COR-L47 (cell line): ENCODE measurements at places on chromosomes 3 and 15.

GRCh38 chr15:48592221-48592731 is 53.2 kb downstream of the FBN1 start:
- no peak for DNase-seq

DNA sequence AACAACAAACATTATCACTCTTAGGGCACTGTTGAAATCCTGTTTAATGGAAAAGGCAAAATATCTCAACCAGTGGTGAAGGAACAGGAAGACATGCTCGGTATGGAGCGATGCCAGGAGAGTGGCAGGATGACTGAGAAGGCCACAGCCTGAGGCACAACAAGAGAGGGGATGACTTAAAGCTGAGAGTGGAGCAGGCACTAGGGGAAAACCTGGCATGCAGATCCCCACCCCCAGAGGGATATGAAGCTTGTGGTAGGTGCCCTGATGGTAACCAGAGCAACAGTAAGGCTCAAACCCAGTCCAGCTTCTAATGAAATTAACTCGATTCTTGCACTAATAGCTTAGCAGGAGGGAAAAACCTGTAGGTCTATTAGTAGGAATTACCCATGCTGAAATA is 40.4 kb downstream of the LYSMD4 start:
- no peak for DNase-seq

GRCh38 chr3:50246517-50246954 is 10.5 kb downstream of the GNAI2 start:
- no peak for DNase-seq

GRCh38 chr3:17466028-17466427 is 276.4 kb downstream of the TBC1D5 start:
- DNase-seq, result no peak

GRCh38 chr3:98617841-98618240 is 24.4 kb upstream of the CPOX start:
- no peak for DNase-seq

- no peak for DNase-seq
Measured at GRCh38 chr15:25182736-25183445, 228.1 kb downstream of the SNRPN start.

GRCh38 chr15:85333132-85333831 is 47.1 kb upstream of the AKAP13 start:
- no peak for DNase-seq
